Esophagus squamous epithelium (tissue), 5 donors: ENCODE measurements at places on chromosomes 6 and 20.

DNA sequence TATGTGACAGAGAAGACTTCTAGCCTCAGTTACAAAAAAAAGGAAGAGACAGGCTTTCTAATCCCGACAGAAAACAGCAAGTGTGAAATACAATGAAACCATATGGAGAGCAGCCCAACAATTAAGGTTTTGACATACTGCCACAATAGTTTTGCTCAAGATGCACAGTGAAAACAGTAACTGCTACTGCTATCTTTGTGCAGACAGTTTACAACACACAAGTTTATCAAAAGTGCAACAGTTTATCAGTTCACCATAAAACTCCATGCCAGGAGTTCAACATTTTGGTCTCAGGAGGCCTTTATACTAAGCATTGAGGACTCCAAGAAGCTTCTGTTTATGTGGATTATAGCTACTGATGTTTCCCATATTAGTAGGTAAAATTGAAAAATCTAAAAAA is 37.6 kb downstream of the GOPC start:
- H3K4me1 ChIP-seq: no peaks in the 10 kb centered on the region
- peaks cover 3% of the 10 kb centered on the region for H3K36me3 ChIP-seq
- H3K4me3 ChIP-seq: no peak overlapping the region
- H3K27ac ChIP-seq: no peak overlapping the region
- no peaks in the 10 kb centered on the region for H3K27me3 ChIP-seq
- DNase-seq: no peak

DNA sequence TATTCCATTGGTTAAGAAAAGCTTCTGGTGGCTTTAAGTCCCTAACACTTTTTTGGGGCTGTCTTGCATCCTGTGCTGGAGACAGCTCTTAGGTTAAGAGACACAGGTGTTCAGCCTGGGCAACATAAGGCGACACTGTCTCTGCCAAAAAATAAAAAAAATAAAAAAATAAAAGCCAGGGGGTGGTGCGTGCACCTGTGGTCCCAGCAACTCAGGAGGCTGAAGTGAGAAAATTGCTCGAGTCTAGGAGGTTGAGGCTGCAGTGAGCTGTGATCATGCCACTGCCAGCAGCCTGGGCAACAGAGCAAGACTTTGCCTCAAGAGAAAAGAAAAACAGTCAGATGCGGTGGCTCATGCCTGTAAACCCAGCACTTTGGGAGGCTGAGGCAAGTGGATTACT is 55.6 kb upstream of the ZMYND8 start:
- no peaks in the 10 kb centered on the region for H3K27me3 ChIP-seq
- no peak for DNase-seq
- H3K4me1 ChIP-seq: peaks cover 43% of the 10 kb centered on the region
- peak overlapping the region; percentile 70 for H3K27ac ChIP-seq
- no peaks in the 10 kb centered on the region for H3K36me3 ChIP-seq
- no peak overlapping the region for H3K4me3 ChIP-seq

DNA sequence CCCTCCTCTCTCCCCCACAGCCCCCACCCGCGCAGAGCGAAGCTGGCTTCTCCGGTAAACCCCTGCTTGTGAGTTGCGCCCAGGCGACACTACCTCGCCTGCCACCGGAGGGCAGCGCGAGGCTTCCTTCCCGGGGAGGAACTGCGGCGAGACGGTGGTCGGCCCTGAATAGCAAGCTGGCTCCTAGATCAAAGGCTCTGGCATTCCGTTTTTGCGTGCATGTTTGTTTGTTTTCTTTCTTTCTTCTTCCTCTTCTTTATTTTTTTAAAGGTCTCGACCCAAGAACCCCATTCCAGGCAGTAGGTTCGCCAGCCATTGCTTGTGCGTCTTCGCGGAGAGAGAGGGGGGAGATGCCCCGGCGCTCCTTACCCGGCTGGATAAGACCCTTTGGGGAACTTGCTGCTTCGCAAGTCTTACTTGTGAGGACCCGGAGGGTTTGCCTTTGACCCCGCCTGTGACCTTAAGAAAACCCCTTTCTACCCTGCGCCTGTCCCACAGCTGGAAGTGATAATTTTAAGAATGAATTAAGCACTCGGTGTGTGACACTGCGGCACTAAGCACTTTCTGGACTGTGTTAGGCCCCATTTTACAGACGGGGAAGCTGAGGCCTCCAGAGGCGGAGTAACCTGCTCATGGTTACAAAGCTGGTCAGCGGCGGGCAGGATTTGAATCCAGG is 92.7 kb upstream of the SIRPA start:
- DNase-seq: no peak
- H3K36me3 ChIP-seq: no peaks in the 10 kb centered on the region
- H3K4me3 ChIP-seq: peak overlapping the region; percentile 53
- no peaks in the 10 kb centered on the region for H3K27me3 ChIP-seq
- peaks cover 47% of the 10 kb centered on the region for H3K4me1 ChIP-seq

DNA sequence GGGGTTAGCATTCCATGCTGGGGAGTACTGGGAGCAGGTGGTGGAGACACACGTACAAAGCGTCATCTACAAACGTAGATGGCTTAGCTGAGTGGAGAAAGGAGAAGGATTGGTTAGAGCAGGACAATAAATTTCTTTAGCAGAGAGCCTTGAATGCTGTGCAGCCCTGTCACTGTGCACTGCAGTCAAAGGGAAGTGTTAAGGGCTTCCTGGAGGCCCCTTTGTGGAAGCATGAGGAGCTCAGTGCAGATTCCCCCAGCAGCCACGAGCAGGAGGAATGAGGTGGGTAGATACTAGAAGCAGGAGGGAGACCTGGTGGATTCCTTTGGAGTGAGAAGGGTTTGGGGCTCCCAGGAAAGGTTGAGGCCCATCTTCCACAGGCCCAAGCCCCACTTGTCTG is 6.1 kb upstream of the TREML4 start:
- H3K4me3 ChIP-seq: no peak overlapping the region
- no peaks in the 10 kb centered on the region for H3K27me3 ChIP-seq
- H3K4me1 ChIP-seq: no peaks in the 10 kb centered on the region
- H3K27ac ChIP-seq: no peak overlapping the region

DNA sequence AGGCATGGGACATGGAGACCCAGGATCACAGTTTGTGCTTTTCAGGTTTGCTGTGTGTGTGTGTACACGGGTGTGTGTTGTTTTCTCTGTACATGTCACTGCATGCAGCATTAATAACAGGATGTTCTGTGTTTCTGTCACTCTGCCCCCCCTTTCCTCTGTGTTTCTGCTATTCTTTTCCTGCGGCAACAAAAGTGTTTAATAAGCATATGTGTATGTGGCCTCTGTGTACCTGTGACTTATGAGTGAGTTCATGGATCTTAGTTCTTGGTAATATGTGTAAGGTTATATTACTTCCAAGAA is 9.8 kb downstream of the SYNGAP1 start:
- peaks cover 81% of the 10 kb centered on the region for H3K4me1 ChIP-seq
- H3K27me3 ChIP-seq: no peaks in the 10 kb centered on the region
- no peaks in the 10 kb centered on the region for H3K36me3 ChIP-seq
- no peak overlapping the region for H3K4me3 ChIP-seq
- no peak for DNase-seq

DNA sequence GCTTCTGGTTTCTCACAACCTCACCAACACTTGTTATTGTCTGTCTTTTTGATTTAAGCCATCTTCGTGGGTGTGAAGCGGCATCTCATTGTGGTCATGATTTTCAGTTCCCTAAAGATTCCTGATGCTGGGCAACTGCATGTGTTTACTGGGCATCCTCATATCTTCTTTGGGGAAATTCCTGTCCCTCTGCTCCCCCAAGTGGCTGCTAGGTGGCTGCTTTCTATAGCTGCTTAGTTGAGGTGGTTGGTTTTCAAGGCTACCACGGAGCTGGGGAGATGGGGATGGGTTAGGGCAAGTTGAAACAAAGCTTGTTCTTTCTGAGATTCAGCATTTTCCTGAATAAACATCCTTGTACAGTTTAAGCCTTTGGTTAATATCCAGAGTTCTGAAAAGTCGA is 403.9 kb upstream of the SULF2 start:
- H3K36me3 ChIP-seq: no peaks in the 10 kb centered on the region
- no peak overlapping the region for H3K27ac ChIP-seq
- DNase-seq: no peak

DNA sequence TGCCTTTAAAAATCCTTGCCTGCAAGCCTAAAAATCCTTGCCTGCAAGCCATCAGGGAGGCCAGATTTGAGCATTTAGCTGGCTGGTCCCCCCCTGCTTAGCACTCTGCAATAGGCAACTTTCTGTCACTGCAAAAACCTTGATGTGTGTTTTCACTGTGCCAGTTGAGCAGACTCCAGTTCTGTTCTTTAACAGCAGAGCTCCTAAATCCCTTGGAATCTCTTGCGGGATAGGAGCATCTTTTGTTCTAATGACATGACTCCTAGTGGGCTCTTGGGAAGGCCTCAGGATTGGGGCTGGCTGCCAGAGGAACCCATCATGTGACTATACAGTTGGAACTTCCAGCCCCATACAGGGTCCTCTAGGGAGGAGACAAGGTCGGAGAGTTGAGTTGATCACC is 50.4 kb downstream of the FAM184A start:
- no peak overlapping the region for H3K27ac ChIP-seq
- H3K4me1 ChIP-seq: no peaks in the 10 kb centered on the region
- H3K27me3 ChIP-seq: no peaks in the 10 kb centered on the region
- no peaks in the 10 kb centered on the region for H3K36me3 ChIP-seq
- DNase-seq: no peak

DNA sequence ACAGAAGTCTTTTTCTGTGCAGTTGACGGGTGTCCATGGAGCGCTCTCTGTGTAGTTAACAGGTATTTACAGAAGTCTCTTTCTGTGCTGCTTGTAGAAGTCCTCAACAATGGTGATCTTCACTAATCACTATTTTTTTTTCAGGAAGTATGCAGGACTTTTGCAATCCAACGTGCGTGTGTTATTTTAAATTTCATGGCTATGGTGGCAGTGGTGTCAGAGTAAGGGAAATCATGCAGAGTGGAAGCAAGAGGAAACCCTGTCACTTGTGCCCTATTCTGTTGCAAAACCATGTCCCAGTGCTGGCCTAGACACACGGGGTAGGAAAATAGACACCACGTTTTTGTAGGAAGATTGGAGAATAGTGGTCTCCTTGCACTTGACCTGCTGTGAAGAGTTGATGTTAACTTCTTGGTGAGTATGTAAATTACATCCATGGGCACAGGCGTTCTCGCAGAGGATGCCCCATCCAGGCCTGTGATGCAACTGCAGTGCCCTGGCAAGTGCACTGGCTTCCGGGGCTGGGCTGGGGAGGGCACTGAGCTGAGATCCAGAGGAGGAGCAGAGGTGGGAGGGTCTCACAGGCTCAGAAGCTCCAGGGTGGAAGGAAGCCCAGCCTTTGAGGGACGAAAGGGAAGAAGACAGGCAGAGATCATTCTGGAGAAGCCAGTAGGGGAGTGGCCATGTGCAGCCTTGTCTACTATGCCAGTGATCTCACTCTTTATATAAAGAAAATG is 146.5 kb downstream of the SYCP2 start:
- H3K36me3 ChIP-seq: no peaks in the 10 kb centered on the region
- H3K27ac ChIP-seq: no peak overlapping the region
- H3K4me1 ChIP-seq: no peaks in the 10 kb centered on the region
- DNase-seq: no peak
- H3K27me3 ChIP-seq: no peaks in the 10 kb centered on the region

DNA sequence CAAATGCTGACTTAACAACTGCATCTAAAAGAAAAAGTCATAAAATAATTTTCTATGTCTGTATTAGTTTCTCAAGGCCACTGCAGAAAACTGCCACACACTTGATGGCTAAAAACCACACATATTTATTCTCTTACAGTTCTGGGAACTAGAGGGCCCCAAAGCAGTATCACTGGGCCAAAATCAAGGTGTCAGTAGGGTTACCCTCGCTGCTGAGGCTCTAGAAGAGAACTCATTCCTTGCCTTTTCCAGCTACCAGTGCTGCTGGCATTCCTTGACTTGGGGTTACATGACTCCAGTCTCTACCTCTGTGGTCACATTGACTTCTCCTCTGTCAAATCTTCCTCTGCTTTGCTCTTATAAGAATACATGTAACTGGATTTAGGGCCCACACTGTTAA is 124.6 kb upstream of the THEMIS start:
- no peak for DNase-seq
- no peak overlapping the region for H3K27ac ChIP-seq
- H3K4me3 ChIP-seq: no peak overlapping the region

DNA sequence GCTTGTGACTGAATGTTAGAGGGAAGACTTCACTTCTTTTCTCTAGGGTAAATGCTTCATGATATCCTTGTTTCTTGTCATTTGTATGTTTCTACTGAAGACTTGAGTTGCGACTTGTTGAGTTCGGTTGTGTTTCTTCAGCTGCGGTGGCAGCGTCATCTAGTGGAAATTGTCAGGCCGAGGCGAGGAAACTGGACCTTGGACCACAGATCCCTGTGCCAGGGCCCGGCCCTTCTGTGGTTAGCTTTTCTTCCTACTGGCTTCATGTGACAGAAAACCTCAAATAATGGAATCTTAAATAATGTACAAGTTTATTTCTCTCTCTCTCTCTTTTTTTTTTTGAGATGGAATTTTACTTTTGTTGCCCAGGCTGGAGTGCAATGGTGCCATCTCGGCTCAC is 12.4 kb downstream of the MTHFD1L start:
- H3K27ac ChIP-seq: no peak overlapping the region
- no peaks in the 10 kb centered on the region for H3K36me3 ChIP-seq
- no peak overlapping the region for H3K4me3 ChIP-seq
- H3K27me3 ChIP-seq: no peaks in the 10 kb centered on the region

DNA sequence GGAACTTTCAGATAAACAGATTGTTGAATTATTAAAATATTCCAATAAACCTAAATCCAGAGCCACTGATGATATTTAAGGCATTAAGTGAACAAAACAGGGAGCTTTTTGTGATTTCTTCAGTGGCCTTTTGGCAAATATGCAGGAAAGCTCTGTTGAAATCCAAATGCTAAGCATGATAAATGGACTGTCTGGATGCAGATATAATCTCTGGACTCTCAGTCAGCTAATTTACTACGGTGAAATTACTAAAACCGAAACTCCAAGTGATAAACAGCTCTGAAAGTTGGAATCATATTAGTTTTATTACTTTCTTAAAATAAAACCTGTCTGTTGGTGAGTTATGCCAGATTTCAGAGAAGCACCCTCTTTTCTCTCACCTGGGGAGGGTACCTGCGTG is 120.3 kb downstream of the IMPG1 start:
- H3K4me1 ChIP-seq: peaks cover 9% of the 10 kb centered on the region
- no peak overlapping the region for H3K4me3 ChIP-seq
- no peaks in the 10 kb centered on the region for H3K36me3 ChIP-seq
- H3K27ac ChIP-seq: no peak overlapping the region
- H3K27me3 ChIP-seq: no peaks in the 10 kb centered on the region

GRCh38 chr20:45305262-45305661 is 1.4 kb upstream of the RBPJL start:
- H3K4me1 ChIP-seq: peaks cover 6% of the 10 kb centered on the region
- DNase-seq: no peak
- peaks cover 80% of the 10 kb centered on the region for H3K27me3 ChIP-seq
- no peak overlapping the region for H3K4me3 ChIP-seq

- no peak overlapping the region for H3K4me3 ChIP-seq
- H3K36me3 ChIP-seq: no peaks in the 10 kb centered on the region
- no peak for DNase-seq
- H3K4me1 ChIP-seq: no peaks in the 10 kb centered on the region
Observed at GRCh38 chr6:108767418-108768165, 80.6 kb upstream of the ARMC2 start.

DNA sequence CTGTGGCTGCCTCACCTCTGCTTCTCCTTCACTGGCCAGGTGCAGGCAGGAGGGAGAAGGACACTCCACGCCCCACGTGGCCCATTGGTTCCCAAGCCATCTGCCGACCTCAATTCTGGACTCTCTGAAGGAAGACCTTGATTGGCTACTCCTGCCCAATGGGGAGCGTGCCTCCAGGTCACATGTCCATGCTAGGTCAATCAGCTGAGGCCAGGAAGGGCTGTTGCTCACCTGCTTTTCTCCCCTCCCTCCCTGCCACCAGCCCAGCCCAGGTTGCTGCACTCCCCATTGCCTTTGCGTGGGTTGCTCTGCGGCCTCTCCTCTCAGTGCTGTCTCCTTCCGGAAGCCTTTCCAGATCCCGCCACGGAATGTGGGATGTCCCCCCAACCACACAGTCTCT is 21.9 kb upstream of the CDH4 start:
- no peak overlapping the region for H3K4me3 ChIP-seq
- no peaks in the 10 kb centered on the region for H3K4me1 ChIP-seq
- no peak for DNase-seq
- no peak overlapping the region for H3K27ac ChIP-seq
- H3K27me3 ChIP-seq: no peaks in the 10 kb centered on the region
